ENCODE measurements at places on chromosomes 3 and 15.

GRCh38 chr3:24373198-24373959, 121.3 kb downstream of the THRB start:
- no peak for DNase-seq

DNA sequence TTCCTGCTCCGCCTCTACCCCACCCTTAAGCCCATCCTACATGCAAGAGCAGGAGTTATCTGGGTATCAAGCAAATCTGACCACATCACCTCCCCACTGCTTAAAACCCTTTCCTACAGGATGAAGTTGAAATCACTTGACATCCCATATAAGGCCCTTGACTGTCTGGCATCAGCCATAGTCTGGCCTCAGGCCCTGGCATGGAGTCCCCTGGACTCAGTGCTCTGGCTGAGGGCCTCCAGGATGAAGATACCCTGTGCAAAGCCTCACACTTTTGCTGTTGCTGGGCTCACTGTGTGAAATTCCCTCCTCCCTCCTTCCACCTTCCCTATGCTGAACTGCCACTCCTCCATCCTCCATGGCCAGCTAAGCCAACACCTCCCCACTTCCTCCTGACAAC, 65.2 kb upstream of the GLCE start:
- DNase-seq, result no peak

- DNase-seq, result no peak
Observed at GRCh38 chr15:63501256-63502089, 2.9 kb upstream of the USP3 start.

DNA sequence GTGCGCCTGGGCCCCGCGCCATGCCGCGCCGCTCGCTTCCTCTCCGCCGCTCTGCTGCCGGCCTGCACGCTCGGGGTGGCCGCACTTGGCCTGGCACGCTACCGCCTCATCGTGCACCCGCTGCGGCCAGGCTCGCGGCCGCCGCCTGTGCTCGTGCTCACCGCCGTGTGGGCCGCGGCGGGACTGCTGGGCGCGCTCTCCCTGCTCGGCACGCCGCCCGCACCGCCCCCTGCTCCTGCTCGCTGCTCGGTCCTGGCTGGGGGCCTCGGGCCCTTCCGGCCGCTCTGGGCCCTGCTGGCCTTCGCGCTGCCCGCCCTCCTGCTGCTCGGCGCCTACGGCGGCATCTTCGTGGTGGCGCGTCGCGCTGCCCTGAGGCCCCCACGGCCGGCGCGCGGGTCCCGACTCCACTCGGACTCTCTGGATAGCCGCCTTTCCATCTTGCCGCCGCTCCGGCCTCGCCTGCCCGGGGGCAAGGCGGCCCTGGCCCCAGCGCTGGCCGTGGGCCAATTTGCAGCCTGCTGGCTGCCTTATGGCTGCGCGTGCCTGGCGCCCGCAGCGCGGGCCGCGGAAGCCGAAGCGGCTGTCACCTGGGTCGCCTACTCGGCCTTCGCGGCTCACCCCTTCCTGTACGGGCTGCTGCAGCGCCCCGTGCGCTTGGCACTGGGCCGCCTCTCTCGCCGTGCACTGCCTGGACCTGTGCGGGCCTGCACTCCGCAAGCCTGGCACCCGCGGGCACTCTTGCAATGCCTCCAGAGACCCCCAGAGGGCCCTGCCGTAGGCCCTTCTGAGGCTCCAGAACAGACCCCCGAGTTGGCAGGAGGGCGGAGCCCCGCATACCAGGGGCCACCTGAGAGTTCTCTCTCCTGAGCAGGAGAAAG, 951 bp downstream of the GPR62 start:
- DNase-seq, result peak; percentile 33

DNA sequence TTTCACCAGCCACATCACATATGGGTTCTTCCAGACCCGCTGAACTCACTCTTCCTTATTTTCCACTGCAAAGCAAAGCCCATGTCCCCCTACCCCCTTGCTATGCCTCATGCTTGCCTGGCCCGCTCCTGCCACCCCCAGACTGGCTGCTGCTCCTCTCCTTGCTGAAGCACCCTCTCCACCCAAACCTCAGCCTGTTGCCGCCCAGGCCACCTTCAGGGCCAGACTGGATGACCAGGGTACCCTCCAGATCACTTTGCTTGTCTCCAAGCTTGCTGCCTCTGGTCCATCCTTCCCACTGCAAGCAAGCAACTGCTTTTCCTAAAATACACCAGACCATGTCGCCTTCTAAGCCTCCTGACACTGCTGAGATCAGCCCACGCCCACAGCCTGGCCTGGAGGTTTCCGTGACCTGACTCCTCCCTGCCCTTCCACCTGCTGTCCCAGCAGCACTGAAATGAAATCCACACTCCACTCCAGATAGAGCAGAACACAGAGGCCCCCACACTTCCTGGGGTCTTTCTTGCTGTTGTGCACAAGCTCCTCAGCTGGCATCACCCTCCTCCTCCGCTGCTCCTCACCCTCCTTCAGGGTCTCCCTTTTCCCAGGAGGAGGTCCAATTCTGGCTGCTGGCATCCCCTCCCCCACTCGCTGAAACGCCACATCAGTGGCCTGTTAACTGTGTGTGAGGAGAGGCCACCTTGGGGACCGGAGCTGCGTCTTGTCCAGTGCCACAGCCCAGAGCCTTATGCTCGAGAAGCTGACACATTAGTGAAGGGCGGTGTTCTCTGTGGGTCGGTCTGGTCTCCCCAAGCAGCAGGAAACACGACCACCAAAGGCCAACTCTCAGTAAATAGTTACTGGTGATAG, 99.1 kb downstream of the ADCY5 start:
- no peak for DNase-seq
